Mucosa of descending colon (tissue), 3 donors: ENCODE measurements at places on chromosomes 2 and 18.

GRCh38 chr18:40055262-40055661 is 1899.8 kb upstream of the PIK3C3 start:
- no peak for DNase-seq

DNA sequence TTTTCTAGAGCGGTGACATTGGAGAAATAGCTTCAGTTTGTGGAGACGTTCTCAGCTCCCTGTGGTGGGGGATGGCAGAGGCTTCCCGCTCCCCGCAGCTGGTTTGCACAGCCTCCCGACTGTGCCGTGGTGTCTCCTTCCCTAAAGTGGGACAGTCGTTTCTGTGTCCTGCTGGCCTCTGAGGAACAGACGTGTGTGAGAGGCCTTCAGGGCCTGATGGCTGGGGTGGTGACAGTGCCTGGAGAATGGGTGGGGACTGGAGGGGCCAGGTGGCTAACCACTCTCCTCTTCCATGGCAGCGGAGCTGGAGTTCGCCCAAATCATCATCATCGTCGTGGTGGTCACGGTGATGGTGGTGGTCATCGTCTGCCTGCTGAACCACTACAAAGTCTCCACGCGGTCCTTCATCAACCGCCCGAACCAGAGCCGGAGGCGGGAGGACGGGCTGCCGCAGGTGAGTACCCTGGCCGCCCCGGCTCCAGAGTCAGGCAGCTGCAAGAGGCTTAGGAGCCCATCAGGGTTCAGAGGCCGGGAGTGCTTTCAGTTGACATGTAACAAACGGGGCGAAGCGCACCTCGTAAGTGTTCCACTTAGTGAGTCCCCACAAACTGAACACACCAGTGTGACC is 105.4 kb downstream of the FAM210A start:
- no peak for DNase-seq

- no peak for DNase-seq
Measured at GRCh38 chr2:173062801-173063200, 12.8 kb upstream of the MAP3K20 start.

GRCh38 chr18:61738042-61738441 is 154.8 kb downstream of the RNF152 start:
- DNase-seq: no peak

GRCh38 chr18:49666045-49666775 is 104.4 kb downstream of the LIPG start:
- no peak for DNase-seq

DNA sequence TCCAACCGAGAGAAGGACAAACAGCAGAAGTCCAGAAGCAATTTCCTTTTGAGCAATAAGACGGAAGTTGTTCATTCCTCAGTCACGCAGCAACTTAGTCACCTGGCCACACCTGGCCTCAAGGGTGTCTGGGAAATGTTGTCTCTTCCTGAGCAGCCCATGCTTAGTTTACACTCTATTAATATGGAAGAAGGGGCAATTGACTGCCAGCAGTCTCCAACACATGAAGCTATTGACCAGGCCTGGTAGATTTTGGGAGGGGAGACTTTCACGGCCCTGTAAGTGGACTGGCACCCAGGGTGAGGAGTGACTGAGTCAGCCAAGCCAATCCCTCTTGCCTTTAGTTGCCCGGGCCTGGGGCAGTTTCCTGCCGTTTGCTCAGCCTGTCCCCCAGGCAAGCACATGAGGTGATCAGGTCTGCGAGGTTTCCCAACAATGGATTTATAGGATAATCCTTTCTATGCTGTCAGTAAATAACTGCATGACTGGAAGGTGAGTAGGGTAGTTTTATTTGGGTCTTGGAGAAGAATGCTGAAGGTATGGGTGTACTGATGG is 43.8 kb upstream of the PPP4R1 start:
- DNase-seq: no peak

- DNase-seq: no peak
Measured at GRCh38 chr2:158569284-158569683, 112.5 kb downstream of the PKP4 start.

- DNase-seq: no peak
Measured at GRCh38 chr2:228164718-228165117, 16.8 kb downstream of the SPHKAP start.

- no peak for DNase-seq
Measured at GRCh38 chr2:125746321-125747164, 909.4 kb upstream of the GYPC start.

GRCh38 chr2:20330192-20330591 is 20.5 kb downstream of the PUM2 start:
- no peak for DNase-seq

GRCh38 chr2:112583497-112584133 is 794 bp upstream of the CHCHD5 start:
- DNase-seq: no peak

DNA sequence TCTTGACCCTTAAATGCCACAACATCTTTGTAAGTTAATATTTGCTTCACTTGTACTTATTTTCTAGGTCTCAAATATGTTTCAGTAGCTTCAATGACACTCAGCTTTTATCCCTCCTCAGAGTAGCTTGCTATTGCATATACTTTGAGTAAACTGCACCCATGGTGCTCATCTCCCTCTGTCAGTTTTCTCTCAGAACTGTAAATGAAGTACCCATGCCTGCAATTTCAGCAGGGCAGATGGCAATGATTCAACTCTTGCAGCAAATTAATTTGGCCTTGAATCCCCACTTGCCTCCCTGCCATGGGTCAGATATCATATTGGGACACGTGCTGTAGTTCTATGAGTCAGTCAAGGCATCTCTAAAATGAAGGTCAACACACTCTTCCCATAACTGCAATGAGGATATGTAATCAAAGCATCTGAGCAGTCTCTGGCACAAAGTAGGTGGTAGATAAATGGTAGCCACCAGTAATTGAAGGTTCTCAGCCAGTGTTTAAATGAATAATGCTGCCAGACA is 225.8 kb downstream of the PIEZO2 start:
- no peak for DNase-seq

DNA sequence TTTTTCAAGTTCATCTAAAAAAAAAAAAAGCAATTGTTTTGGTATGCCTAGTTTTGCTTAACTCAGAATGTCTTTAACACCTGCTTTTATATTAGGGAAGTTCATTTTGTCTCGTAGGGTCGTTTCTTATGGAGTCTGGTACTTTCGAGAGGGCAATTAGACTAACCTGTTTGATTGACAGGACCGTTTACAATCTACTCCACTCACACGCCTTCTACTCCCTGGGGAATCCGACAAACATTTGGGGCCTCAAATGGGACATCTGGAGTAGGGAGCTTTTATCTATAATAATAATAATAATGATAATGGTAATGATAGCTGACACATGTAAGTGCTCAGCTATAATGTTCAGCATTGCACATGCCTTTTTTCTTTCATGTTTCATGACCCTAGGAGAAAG is 261.6 kb upstream of the RASGRP3 start:
- DNase-seq: no peak

DNA sequence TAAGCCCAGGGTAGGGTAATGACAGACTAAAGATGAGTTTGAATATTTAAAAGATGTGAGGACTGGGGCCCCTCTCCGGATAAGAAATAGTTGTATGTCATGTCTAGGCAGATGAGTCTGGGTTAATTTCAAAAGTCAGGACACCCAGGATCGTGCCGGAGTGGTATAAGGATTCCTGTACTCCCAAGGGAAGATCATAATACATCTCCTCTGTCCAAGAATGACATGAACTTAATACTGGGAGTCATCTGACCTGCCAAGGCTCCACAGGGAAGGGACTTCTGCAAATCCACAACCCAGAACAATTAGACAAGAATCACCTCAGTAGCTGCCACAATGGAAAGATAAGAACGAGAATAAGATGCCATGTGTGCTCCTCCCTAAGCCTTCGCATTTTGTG is 17.1 kb downstream of the RPRM start:
- DNase-seq: no peak

DNA sequence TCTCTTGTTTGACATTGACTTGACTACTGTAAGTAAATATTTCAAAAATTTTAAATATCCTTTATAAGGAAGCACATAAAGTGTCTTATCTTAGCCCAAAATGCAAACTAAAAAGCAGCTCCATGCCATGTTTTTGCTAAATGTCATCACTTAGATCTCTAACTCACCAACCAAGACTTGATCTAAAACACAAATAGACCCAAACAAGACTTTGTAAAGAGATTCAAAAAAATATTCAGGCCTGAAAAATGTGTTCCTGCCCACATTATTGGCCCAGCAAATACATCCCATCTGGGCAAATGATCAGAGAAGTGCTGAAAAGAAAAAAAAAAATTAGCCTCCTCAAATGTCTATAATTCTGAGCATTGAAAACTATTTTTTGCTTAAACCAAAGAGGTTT is 187.6 kb downstream of the MREG start:
- no peak for DNase-seq

GRCh38 chr18:46406539-46406932 is 250.5 kb downstream of the LOXHD1 start:
- DNase-seq: no peak

- DNase-seq: no peak
Measured at GRCh38 chr2:216887138-216887537, 27.3 kb upstream of the TNP1 start.

- DNase-seq: no peak
Measured at GRCh38 chr2:85541753-85542457, 2.9 kb downstream of the MAT2A start.

GRCh38 chr2:20104900-20105545 is 53.6 kb upstream of the LAPTM4A start:
- DNase-seq: no peak

DNA sequence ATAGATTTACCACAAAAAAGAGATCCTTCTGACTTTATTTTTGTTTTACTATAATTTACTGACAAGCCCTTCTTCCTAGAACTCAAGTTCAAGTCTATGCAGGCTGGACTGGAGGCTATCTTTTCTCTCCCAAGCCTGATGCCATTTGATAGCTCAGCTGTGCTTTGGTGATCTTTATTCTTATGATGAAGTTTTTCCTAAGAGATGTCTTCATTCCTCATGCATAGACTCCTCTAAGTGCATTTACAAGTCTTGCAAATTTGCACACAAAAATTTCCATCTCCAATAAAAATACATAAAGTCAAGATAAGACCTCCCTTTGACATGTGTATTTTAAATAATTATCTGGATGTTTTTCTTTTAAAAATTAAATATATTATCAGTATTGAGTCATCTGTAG is 167.4 kb upstream of the ETAA1 start:
- no peak for DNase-seq

- no peak for DNase-seq
Measured at GRCh38 chr18:31736630-31737029, 24.1 kb downstream of the SLC25A52 start.

DNA sequence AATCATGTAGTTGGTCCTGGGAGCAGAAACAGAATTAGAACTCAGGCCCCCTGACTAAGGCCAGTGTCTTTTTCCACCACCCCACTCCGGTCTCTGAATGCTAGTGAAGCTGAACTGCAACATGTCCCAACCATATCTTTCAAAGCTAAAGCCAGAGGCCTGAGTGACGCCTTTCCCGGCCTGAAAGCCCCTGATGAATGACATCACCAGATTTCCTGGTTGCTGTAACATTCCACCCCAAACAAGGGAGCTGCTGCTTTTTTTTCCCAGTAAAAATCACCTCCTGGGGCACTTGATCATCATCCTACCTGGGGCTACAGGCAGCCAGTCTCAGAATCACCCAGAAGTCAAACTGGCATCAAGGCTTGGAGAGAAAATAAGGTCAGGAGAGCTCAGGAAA is 162.7 kb downstream of the ARL4C start:
- DNase-seq: no peak
